ENCODE measurements at places on chromosomes 16 and 17.

DNA sequence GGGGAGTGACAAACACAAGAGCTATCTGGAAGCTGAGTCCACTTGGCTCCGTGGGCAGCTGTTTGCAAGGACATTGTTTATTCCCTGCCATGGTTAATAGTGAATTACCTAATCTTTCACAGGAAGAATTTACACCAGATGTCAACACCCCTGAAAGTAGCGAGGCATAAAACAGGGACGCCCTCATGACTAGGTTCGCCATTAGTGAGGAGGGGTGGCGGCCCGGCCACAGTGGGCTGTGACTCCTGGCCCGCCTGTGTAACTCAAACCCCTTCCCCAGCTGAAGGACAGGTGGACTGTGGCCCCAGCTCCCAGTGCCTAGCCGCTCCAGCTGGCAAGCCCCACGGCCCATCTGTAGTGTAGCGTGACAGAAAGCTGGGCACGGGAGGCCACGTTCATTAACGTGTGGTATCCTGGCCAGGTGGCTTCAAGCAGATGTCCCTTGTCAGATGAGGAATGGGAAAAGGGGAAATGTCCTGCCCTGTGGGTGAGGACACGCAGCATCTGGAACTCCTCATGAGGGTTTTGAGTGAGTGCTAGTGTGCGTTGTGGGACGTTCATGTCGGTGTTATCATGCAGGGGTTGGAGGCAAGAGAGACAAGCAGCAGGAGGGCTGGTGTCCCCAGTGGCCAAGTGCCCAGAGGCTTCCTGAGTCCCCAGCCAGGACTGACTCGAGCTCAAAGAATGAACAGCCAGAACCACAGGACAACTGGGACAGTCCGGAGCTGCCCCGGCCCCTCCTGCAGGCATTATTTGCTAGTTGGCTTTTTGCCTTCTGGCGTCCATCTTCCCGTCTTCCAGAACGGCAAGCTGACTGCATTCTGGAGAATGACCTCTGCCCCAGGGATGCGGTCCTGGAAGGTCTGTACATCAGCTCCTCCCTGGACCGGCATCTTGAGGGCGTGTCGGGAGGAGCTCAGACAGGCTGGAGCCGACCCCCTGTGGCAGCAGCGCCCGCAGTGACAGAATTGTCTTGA is 19.2 kb downstream of the KDM8 start:
- no peak for DNase-seq

GRCh38 chr17:69423450-69423849 is 9.0 kb downstream of the MAP2K6 start:
- no peak for DNase-seq

- no peak for DNase-seq
These were observed 7.1 kb downstream of the KRT13 start for GRCh38 chr17:41498276-41498675.

DNA sequence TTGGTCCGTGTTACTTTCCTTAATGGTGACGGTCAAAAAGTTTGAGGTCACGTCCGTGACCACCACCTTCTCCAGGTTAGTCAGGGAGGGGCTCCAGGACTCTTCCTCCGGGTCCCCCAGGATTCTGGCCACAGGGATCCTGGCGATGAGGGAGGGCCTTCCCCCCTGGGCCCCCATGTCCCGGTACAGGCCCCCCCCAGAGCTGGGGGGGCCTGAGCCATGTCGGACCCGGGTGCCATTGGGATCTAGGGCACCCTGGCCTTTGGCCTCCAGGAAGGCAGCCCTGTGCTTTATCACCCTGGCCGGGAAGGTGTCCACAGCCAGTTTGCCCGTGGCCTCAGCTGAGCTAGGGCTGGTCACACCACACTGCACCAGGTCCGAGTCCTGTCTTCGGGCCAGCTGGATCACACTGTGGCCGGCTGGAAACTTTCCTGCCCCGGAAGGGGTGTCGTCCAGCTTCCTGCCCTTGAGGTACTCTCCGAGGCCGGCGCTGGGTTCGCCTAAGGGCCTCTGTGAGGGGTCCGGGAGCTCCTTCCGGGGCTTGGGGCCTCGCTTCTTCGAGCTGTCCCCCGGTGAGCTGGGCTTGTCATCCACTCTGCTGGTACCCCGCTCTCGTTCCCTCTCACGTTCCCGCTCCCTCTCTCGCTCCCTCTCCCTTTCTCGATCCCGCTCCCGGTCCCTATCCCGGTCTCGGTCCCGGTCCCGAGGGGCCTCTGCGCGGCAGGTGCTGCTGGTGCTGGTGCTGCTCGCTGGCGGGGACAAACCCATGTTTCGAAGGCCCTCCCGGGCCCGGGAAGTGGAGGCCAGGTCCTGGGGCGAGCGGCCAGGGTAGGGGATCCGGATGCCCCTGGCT is 2.0 kb downstream of the CBX8 start:
- DNase-seq = no peak

- no peak for DNase-seq
These were observed 12.7 kb downstream of the SCN4A start for GRCh38 chr17:63960006-63960405.

- DNase-seq = no peak
These were observed 50.6 kb downstream of the MARF1 start for GRCh38 chr16:15592324-15592723.

GRCh38 chr16:89409161-89409711 is 81.1 kb downstream of the ANKRD11 start:
- no peak for DNase-seq

DNA sequence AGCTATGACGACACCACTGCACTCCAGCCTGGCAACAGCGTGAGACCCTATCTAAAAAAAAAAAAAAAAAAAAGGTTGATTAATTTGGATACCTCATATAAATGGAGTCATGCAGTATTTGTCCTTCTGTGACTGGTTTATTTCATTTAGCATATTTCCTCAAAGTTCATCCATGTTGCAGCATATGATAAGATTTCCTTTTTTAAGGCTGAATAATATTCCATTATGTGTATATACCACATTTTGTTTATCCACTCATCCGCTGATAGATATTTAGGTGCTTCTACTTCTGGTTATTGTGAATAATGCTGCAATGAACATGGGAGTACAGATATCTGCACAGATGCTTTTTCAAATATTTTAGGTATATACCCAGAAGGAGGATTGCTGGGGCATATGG is 43.3 kb upstream of the TMC5 start:
- no peak for DNase-seq

- DNase-seq = no peak
These were observed 17.2 kb downstream of the TXNDC11 start for GRCh38 chr16:11725457-11725856.

- DNase-seq = no peak
These were observed 50.9 kb upstream of the CPNE2 start for GRCh38 chr16:57041182-57042156.

DNA sequence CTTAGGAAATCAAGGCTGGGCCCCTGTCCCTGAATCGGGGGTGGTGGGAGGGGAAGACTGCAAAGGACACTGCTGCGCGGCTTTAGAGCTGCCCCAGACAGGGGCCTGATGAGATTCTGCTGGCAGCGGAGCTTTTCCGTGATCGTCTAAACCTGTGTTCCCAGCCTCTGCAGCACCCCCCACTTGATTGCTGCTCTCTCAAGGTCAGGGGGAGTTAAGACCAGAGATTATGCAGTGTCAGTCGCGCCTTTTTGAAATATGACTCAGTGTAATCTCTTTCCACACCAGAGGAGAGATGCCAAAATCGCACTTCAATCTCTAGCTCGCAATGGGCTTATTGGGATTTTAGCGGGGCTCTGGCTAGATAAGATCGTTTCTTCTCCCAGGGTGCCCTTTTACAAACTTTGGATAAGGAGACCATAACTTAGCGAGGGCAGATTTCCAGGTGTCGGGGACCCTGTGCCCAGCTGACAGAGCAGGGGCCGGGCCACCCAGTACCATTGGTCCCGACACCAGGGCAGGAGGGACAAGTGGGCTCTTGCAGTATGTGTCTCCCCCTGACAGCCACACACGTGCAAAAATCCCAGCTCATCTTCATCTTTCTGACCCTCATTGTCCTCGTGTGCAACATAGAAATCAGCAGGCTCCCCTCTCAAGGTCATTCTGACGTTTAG is 87.0 kb downstream of the IRX3 start:
- no peak for DNase-seq

Measured in neural crest cell (in vitro differentiated cells).